ENCODE measurements at places on chromosomes 1 and 21.

- no peak for DNase-seq
Measured at GRCh38 chr1:2801046-2801445, 447 bp downstream of the TTC34 start.

DNA sequence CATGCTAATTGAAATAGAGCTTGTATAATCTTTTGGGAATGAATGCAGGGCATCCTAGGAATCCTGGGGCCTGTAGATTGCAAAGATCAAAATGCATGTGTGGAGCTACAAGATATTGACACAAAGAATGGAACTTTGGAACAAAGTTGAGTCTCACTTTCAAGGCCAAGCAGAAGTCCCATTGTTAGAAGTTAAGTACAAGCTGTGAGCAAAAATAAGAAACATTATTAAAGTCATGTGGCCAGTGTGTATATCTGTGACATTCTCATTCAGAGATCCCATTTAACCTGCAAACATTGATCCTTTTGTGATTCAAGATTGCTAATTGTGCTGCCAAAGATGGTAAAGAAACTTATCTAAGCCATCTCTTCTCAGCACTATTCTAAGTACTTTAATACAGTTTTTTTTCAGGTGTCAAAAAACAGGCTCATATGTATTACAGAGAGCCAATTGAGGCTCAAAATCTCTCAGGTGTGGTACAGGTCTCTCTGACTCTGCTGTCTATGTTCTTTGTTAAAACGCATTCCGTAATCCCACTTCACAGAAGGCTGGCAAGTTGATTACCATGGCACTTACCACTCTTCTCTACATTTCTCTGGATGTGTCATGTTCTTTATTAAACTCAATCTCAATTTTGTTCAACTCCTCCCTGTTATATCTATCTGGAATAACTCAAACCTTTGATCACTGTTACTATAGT is 704.4 kb upstream of the NEGR1 start:
- DNase-seq = no peak

DNA sequence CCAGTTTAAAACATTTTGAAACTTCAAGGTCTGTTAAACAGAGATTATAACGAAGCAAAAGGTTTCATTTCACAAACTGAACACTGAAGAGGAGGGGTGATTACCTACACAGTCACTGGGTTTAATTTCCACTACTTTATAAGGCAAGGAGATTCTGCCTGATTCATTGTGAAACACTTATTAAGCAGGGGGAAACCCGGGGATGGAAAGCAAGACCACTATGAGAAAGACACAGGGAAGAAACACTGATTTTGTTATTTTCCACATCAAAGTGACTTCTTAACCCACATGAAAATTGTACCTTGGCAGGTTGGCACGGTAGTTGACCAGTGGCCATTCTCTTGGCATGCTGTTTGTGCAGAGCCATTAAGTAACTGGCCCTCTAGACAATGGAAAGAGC is 8.1 kb upstream of the F5 start:
- no peak for DNase-seq

DNA sequence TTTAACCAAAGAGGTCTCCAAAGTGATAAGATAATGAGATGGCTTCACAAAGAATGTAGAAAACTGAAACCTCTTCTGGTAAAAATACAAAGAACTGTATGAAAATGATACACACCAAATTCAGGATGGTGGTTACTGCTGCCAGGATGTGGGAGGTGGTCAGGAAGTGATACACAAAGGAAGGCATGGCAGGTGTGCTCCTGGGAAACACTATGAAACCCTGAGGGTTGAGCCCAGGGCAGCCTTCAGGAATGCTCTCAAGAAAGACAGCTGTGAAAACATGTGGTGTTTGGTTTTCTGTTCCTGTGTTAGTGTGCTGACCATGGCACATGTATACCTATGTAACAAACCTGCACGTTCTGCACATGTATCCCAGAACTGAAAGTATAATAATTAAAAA is 109.3 kb downstream of the NTNG1 start:
- DNase-seq = no peak

DNA sequence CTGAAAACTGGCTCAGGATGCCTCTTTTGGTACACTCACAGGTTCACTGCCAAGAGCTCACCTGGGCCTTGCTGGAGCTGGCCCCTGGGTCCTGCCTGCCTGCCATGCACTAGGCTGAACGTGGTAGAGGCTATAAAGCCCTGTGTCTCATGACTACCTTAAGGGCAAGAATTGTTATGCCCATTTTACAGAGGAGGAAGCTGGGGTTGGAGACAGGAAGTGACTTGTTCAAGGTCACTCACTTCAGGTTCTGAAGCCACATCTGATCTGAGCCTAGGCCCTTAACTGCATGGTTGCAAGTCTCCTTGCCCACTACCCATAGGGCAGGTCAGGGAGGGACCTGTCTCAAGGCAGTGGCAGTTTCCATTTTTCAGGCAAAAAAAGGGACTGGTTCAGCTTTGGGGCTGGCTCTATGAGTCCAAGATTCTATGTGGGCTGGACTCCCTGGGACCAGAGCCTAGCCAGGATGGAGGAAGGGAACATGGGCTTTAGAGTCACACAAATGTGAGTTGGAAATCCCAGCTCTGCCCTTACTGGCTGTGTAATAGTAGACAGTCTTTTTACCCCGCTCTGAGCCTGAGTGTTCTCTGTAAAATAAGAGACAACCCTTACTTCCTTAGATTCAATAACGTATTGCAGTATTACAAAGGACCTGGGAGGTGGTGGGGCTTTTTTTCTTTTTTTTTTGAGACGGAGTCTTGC is 7.8 kb downstream of the STK40 start:
- no peak for DNase-seq

- no peak for DNase-seq
Measured at GRCh38 chr1:64041371-64042131, 161.9 kb upstream of the UBE2U start.

GRCh38 chr1:42922687-42923366 is 35.8 kb downstream of the SLC2A1 start:
- peak; percentile 50 for DNase-seq

DNA sequence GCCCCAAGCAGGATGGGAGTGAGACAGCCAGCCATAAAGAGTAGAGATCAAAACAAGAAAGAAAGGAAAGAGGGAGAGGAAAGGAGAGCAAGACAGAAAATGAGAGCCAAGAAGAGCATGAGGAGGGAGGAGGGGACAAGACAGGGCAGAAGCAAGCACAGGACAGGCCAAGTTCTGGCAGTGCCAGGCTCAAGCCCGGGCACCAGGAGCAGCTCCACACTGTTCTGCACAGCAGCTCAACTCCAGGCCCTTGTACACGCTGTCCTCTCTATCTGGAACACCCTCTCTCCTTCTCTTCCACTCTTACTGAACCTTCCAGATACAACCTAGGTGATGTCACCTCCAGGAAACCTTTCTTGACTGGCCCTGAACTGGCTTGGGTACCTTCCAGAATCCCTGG is 11.7 kb downstream of the IFFO2 start:
- DNase-seq = no peak

DNA sequence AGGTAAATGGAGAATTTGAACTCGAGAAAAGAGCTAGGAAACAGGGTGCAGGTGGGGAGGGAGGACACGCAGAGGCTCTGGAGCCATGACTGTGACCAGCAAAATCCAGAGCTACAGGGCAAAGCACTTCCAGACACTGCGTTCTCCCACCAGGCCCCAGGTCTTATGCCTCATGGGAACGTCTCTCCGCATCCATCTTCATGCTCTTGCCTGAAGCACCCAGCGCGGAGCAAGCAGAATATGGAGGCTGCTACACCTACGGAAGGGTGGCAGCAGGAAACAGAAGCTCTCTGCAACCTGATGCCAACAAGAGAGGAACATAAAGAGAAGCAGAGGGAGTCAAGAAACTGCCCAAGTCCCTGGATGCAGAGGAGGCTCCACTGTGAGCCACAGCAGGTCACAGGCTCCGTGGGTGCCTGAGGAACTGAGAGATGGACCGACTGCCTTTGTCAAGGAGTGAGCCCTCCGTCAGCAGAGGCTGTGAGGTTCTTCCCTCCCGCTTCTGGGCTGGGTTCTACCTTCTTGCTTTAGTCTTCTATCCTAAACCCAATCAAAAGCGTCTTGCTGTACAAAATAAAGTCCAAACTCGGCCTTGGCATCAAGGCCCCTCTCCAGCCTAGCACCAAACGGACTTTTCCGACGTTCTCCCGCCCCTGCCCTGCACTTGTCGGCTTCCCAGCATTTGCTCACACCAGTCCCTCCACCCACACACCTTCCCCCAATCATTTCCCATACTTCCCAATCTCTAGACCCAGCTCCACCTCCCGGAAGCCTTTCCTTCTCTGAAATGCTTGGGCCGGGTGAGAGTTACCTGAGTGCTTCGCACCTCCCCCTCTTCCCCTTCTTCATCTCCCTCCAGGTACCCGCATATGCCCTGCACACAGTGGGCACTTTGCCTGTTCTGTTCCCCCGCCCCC is 930 bp downstream of the DHCR24 start:
- DNase-seq = peak; percentile 1

DNA sequence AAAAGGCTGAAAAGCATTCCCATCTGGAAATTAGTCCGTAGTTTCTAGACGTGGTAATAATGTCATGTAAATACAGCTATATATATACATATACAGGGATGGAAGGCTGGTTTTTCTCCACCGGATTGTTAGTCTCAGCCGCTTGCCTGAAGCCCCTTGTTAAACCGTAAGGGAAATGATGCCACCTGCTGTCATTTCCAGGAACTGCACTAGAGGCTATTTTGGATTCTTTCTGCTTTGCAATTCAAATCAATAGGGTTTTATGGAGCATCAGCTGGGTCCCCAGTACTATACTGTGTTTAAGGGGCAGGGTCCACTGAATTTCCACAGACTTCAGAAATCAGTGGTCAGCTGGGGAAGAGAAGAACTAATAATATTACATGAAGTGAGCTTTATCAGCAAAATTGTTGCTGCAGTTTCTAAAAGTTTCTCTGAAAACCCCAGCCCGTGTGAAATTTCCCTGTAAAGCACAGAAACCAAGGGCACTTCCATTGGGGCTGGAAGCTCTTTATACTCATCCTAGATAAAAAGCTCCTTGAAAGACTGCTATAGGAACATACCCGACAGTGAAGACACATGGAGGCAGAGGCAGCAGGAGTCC is 33.8 kb upstream of the MPZL1 start:
- peak; percentile 50 for DNase-seq
